NCI-H1105 (cell line): ENCODE measurements at places on chromosomes 11 and 22.
A peak's percentile ranks its signal among the peaks of the same experiment; 100 is the strongest.

- DNase-seq: peak; percentile 94
These were observed 86.8 kb upstream of the CRTAM start for GRCh38 chr11:122751292-122752070.

- no peak for DNase-seq
These were observed 272.8 kb downstream of the FAM76B start for GRCh38 chr11:95516786-95517185.

DNA sequence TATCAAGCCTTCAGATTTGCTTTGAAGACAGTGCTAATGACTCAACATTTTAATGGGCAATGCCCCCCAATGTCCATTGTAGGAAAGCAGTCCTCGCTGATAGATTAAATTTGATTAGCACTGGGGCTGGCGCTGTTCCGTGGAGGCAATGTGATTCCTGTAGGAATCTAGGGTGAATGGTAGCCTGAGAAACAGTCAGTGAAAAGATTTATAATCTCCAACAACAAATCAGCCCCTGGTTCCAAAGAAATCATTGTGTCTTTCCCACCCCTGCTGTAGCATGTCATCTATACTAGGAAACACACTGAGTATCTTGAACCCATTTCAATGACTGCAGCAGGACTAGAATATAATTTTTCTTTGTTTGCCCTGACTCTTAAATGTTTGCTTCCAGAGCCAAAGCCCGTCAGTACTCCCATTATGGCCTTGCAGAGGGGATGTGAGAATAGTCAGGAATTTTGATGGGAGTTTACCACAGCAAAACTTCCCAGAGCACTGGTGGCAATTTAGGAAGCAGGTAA is 36.1 kb downstream of the MPPED2 start:
- no peak for DNase-seq

DNA sequence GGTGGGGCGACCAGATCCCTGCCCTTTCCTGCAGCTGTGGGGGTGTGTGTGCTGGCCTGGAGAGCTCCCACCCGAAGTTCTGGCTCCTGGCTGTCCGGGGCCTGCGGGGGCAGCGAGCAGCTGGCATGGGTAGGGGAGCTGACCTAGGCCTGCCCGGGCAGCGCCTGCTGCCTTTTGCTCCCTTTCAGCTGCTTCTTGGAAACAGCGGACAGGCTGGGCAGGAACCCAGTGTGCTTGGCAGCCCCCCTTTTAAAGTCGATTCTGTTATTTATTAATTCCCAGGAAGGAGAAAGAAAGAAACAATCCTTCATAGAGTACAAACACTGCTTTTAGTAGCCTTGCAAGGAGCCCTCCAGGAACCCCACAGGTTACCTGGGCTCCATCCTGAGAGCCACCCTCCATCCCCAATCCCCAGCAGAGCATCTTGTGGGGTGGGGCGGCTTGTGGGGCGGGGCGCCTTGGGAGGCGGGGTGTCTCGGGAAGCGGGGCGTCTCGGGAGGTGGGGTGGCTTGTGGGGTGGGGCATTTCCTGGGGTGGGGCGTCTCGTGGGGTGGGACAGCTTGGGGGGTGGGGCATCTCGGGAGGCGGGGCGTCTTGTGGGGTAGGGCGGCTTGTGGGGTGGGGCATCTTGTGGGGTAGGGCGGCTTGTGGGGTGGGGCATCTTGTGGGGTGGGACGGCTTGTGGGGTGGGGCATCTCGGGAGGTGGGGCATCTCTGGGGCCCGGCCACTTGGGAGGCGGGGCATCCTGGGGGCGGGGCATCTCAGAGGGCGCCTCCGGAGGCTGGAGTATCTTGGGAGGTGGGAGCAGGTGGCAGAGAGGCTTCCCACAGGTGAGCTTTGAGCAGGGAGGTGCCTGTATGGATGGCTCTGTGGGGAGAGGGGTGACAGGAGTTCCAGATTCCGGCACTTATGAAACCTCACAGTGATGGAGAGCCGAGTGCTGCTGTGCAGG is 7.0 kb downstream of the CD81 start:
- DNase-seq: no peak

DNA sequence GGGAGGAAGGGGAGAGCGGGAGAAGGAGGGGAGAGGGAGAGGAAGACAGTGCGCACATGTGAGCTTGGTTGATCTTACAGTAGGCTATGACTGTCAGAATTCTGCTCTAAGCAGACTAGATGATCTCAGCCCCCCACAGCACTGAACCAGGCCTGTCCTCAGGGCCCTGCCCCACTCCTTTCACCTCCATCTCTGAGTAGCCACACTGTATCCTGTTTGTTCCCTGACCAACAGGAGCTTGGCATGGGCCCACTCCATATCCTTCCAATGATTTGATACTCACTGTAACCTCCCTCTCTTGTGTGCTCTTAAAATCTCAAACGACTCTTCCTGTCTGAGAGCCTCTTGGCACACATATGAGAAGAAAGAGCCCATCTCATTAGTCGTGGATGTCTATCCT is 86.1 kb upstream of the PARVA start:
- no peak for DNase-seq

DNA sequence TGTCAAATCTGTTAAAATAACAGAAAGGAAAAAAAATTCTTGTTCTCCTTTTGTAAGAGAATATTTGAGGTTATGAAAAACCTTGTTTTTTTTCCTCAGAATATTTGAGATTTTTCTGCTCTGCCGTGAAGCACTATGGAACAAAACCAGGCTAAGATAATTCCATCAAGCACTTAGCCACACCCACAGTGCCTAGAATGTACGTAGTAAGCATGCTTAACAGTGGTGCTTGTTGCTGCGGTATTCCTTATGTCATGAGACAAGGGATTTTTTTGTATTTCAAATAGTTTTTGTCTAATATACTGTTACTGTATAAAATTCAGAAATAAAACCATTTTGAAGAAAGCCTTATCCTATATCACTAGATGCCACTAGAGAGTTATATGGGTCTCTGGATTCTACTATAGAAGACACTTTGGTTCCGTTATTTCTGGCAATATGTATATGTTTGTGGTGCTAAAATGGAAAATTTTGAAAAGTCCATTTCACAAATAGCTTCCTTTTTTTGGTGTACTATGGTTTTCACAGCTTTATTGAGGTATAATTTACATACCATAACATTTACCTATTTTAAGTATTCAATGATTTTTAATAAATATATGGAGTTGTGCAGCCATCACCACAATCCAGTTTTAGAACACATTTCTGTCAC is 23.7 kb downstream of the PDHX start:
- no peak for DNase-seq

DNA sequence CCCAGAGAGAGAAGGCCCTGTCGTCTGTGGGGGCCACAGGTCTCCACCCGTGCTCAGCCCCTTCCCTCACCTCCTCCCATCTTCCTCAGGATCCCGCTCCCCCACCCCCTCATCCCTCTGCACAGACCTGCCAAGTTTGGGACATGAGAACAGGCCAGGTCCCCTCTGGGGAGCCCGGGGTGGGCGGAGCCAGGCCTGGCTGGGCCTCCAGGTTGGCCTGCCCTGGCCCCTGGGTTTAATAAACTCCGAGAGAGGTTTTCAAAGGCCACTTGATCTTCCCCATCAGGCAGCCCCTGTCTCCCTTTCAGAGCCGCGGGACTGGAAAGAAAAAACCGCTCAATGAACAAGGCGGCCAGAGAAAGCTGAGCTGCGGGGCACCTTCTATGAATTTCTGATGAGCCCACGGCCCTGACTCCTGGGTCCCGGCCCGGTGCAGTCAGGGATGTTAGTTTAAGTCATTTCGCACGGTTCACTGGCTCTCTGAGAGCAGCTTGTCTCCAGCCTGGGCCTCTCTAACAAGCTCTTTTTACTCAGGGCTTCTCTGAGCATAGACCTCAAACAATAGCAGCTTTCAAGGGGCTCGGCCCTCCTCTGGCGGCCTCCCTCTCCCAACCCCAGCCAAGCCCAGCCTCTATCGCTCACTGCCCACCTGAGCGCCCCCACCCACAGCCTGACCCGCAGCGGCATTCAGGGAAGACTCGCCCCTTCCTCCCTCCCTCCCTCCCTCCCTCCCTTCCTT is 64.8 kb downstream of the RPUSD4 start:
- peak; percentile 94 for DNase-seq

DNA sequence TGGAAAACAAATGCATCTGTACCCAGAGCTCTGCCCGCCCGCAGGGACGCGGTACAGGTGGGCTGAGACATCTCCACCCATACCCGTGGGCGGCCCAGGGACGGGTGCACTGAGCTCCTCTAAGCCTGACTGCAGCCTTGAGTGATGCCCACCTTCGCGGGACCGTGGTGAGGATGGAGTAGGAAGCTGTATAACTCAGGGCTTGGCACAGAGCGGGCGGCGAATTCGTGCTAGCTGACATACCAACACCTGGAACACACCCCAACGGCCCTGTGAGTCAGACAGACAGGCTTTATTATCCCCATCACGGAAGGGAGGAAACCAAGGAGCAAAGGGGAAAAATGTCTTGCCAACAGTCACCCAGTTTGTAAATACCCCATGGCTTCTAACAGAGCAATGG is 61.9 kb downstream of the SMCO4 start:
- no peak for DNase-seq

GRCh38 chr22:23104187-23104971 is 34.1 kb downstream of the GNAZ start:
- no peak for DNase-seq

GRCh38 chr22:31923136-31923535 is 21.2 kb upstream of the YWHAH start:
- no peak for DNase-seq

DNA sequence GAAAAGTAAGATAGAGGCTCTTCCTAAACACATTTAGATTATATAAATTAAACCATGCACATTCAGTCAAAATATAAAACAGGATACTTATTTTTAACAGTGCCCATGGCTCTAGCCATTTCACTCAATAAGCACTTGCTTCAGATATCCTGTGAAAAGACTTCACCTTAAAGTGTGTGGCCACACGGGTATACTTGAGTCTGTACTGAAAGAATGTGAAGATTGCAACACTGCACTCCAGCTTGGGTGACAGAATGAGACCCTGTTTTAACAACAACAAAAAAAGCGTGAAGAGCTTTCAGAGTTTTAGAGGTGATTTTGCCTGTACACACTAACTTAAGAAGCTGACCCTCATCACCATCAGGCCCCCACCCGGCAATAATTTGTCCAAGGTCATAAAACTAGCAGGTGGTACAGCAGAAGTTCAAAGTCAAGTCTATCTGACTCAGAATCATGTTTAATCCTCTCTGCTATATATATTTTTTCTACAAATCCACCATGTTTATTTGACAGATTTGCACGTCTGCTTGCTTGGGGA is 203.5 kb upstream of the GUCY1A2 start:
- no peak for DNase-seq

GRCh38 chr22:32355760-32356159 is 1.9 kb upstream of the RFPL3 start:
- no peak for DNase-seq

GRCh38 chr22:22059291-22060002 is 76.9 kb upstream of the TOP3B start:
- no peak for DNase-seq

GRCh38 chr11:121351083-121351630 is 58.6 kb downstream of the SC5D start:
- DNase-seq: no peak
